T-cell (primary cell): ENCODE measurements at places on chromosomes 4 and X. TPM values are rescaled to one million over a fixed set of nuclear protein-coding genes. Genes with fewer than 3 reads are reported as not detected.

DNA sequence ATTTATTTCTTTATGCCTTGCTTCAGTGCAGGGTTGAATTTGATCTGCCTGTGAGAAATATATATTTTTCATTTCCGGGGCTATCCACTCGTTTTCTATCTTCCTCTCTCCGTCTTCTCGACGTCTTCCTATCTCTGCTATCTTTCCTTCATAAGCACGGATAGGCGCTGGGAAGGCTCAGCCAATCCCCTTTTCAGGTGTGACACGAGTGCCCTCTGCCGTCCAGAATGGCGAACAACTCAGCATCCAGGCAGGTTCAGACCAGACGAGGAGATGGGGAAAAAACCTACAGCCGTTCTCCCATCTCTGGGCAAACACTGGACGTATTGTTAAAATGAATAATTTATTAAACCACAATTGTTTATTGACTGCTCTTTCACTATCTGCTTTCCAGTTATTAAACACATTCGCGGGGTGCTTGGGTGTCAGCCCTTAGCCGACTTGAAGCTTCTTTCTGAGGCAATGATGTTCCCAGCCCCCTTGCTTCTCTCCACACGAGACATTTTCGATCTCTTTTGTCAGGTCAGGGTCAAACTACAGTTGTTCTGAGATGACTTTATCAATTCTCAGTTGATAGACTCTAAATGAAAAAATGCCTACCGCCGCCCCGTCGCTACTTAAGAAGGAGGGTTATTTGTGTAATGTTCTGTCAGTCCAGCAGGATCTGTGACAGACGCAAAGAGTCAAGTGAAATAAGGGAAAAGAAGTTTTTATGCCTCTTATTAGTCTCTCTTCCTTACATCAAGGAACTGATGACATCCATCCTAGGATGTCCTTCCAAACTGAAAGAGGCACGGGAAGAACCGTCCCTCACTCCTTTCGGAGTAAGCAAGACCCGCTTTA, 96.3 kb upstream of the NOCT start:
- no peak for DNase-seq

- DNase-seq = no peak
Observed at GRCh38 chr4:115293093-115293462, 179.7 kb upstream of the NDST4 start.

- DNase-seq = no peak
Observed at GRCh38 chr4:104128850-104129213, 365.9 kb downstream of the CXXC4 start.

- DNase-seq = no peak
Observed at GRCh38 chrX:19874391-19875049, 12.9 kb downstream of the SH3KBP1 start.

GRCh38 chr4:182893047-182893446, 24.1 kb downstream of the DCTD start:
- no peak for DNase-seq

- no peak for DNase-seq
Observed at GRCh38 chrX:14501327-14501726, 28.0 kb upstream of the GLRA2 start.

GRCh38 chrX:17549107-17549651, 174.2 kb downstream of the NHS start:
- DNase-seq = no peak

GRCh38 chr4:10115797-10116568, 616 bp downstream of the WDR1 start:
- DNase-seq = peak; percentile 74

DNA sequence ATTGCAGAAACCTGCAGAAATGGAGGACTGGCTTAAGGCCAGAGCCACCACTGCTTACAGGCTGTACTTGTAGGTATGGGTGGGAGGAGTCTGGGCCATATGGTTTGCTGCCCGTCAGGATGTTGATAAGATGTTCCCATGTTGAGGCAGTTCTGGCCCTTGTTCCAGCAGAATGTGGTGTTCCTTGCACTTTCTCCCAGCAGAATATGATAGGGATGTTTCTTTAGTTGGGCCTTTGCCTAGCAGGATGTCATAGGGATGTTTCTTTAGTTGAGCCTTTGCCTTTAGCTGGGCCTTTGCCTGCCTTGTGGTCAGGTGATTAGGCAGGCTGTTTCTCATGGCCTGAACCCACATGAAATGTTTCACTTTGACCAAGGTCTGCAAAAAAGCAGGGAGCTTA, 139.1 kb upstream of the PAQR3 start:
- no peak for DNase-seq

- no peak for DNase-seq
Observed at GRCh38 chrX:122579036-122579435, 605.0 kb upstream of the GRIA3 start.

GRCh38 chr4:40684404-40684803, 54.7 kb upstream of the RBM47 start:
- no peak for DNase-seq

GRCh38 chr4:107248571-107248970, 212.5 kb upstream of the DKK2 start:
- DNase-seq = no peak

- DNase-seq = no peak
Observed at GRCh38 chrX:109954955-109955354, 48.0 kb upstream of the TMEM164 start.

GRCh38 chr4:168877511-168878491, 132.3 kb downstream of the CBR4 start:
- DNase-seq = peak; percentile 8

The DUSP21 gene
- not detected for total RNA-seq

The SLC4A4 gene
- total RNA-seq = 3.2 TPM

The LIMCH1 gene
- 0.20 TPM for total RNA-seq

The CORIN gene
- total RNA-seq = 0.46 TPM

The RPS6KA6 gene
- 0.37 TPM for total RNA-seq

The HSFX1 gene
- 0.50 TPM for total RNA-seq
